ENCODE measurements at places on chromosomes 16 and 17.
A peak's percentile ranks its signal among the peaks of the same experiment; 100 is the strongest.

DNA sequence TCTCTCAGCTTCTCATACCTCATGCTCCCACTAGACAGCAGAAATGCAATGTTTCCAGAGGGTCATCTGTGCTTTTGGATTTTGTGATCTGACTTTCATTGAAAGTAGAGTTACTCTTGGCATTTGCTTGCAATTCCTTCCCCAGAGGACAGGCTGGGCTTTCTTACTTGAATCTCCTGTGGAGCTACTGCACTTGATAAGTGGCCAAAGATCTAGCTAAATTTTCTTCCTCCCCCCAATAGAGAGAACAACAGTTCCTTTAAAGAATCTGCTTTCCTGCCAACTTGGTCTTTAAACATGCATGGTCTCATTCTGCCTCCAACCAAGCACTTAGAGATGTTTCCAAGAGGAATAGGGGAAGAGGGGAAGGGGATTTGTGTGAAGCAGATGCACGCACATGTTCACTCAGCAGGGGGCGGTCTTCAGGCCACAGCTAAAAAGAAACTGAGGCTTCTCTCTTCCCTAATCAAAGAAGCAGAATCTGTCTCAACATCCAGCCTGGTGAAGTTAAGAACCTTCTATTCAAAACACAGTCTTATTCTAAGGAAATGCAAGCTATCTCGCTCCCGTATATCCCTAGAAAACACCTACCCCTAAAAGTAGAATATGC, 229.6 kb downstream of the ZFHX3 start:
- no peak for DNase-seq

DNA sequence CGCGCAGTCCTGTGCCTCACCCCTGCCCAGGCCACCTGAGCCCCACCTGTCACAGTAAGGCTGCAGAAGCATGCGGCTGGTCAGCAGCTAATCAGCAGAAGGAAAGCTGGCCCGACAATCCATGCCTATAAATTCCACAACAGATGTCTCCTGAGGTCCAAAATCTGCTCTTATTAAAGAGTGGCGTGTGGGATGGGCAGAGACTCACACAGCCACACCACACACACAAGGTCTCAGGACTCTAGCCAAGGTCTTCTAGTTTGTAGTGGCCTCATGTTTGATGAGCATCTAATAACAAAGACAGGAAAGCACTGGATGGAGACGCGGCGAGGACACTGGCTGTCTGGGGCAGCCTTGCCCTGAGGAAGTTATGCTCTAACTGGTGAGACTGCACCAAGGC, 55.9 kb downstream of the ANKRD11 start:
- DNase-seq: no peak

DNA sequence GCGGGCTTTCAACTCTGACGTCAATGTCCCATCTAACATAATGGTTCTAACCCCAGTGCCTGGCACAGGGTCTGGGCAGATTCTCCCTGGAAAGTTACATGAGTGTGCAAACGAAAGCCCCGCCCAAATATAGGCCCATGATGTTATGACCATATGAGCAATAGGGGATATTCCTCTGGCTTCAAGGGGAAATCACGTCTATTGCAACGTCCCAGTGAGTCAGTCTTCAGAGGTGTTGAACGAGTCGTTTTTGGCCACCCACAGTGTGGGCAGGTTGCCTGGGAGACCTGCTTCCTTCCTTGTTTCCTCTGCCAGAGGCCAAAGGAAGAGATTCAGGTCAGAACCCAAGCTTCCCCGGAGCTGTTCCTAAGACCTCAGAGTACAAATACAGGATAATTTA, 30.3 kb downstream of the PIK3R5 start:
- DNase-seq: peak; percentile 59

- no peak for DNase-seq
Measured at GRCh38 chr17:39579318-39580081, 28.2 kb downstream of the NEUROD2 start.

DNA sequence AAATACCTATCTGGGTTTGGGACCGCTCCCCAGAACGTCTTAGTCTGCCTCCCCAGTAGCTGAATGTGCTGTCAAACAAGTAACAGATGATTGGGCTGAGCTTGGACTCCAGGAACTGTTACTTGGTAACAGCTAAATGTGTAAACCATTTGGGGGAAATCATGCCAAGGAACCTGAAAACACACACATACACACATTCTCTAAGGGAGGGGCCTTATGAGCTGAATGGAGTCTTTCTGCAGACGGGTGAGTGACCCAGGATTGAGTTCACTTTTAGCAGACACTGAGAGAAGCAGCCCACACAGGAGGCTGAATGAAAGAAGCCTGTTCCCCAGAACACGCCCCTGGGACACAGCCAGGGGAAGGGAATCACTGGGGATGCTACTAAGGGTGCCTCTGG, 1.6 kb downstream of the ACLY start:
- no peak for DNase-seq

DNA sequence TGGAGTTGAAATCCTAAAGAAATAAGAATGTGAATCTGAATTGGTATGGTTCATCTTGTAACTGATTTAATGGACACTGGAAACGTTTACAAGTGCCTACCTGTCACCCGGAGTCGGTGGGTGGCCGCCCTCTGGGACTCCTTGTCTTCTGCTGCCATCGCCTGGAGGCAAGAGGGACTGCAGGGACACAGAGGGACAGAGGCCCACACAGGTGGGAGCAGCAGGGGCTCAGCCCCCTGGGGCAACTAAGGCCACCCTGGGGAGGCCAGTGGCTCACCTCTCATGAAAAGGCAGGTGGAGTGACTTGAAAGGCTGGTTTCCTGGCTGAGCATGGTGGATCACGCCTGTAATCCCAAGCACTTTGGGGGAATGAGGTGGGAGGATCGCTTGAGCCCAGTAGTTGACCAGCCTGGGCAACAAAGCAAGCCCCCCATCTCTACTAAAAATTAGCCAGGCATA, 23.2 kb downstream of the TMEM92 start:
- DNase-seq: peak; percentile 78
